ENCODE measurements at places on chromosomes 3 and 15. TPM values are rescaled to one million over a fixed set of nuclear protein-coding genes. Genes with fewer than 3 reads are reported as not detected.

Gene FOXB1
- total RNA-seq = not detected

Gene TCAIM
- 10.5 TPM for total RNA-seq

Gene ADAMTS17
- total RNA-seq = not detected

Gene GPR171
- total RNA-seq = not detected

Gene HACD2
- 6.4 TPM for total RNA-seq
